ENCODE measurements at places on chromosomes 1 and 21.

DNA sequence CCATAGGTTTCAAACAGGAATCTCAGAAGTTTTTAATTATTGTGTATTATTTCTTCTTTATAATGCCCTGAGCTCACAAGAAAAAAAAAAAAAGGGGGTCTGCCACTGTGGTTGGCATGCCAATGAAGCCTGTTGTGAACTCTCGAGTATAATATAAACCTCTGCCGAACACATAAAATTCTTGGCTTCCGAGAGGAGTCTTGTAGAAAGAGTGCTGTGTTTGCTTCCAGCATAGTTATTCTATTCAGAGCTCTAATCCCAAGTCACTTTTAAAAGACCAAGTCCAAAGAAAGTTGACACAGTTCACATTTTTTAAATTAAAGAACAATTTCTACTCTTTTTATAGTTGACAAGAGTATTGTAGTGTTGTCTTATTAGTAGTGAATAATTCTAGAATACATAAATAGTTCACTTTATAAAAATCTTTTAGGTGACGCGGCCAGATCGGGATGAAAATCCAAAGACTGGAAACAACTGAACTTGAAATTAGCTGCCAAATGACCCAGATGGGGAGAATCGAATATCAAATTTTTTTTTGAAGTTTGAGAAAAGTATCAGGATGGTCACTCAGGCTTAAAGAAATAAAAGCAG lies 293.2 kb downstream of the DUSP10 start:
- no peak for DNase-seq

DNA sequence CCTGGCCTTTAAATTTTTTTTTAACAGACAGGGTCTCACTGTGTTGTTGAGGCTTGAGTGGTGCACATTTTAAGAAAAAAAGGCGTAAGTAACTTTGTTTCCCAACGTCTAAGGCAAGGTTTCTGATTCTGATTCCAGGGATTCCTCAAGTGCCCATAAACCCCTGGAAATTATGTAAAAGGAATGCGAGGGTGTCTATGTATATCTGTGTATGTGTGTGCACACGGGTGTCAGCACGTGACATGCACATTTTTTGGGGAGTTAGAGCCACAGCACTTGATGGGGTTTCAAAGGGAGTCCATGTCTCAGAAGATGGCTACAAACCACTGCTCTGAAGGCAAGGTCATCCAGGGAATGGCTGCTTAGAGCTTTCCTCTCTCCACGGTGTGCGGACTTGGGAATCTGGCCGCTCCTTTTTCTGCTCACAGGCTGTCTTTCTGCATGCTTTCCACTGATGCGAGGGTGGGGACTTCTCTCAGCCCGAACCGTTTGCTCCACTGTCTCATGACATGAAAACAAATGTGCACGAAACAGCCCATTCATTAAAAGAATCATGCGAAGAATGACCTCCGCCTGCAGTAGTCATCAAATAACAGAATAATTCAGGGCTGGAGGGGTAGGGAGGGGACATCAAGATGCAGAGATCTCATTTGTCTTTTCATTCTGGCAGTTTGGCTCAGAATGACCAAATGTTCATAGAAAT lies 18.7 kb upstream of the RERE start:
- DNase-seq: peak; percentile 66

- no peak for DNase-seq
Observed at GRCh38 chr1:47181095-47181954, 8.5 kb downstream of the PDZK1IP1 start.

DNA sequence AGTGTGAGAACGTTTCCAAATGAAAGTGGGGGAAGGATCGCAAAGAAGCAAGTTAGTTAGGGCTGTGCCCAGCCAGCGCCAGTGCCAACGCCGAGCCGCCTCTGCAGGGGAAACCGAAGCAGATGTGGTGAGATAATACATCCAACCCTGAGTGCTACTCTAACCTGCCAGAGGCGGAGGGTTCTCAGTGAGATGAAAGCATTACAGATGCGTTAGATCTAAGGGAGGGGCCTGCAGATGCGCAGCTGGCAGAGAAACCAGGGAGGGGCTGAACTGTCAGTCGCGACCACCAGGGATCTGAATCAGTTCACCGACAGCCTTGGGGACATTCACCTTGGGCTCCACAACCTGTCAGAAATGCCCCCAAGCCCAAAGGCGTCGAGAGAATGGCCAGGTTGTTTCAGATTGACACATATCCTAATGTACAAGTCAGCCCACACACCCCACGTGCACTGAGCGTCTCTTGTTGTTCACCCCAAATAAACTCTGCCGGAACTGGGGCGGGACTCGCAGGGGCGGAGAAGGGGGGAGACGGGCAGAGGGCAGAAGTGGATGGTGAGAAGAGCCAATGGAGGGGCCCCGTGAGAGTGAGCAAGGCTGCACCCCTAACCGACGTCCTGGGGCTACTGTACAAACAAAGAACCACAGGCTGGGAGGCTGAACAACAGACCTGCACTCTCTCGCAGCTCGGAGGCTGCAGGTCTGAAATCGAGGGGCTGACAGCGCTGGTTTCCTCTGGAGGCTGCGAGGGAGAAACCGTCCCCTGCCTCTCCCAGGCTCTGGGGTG lies 8.7 kb upstream of the UMODL1 start:
- DNase-seq: no peak

- DNase-seq: no peak
Observed at GRCh38 chr1:234091065-234091401, 186.6 kb downstream of the SLC35F3 start.

DNA sequence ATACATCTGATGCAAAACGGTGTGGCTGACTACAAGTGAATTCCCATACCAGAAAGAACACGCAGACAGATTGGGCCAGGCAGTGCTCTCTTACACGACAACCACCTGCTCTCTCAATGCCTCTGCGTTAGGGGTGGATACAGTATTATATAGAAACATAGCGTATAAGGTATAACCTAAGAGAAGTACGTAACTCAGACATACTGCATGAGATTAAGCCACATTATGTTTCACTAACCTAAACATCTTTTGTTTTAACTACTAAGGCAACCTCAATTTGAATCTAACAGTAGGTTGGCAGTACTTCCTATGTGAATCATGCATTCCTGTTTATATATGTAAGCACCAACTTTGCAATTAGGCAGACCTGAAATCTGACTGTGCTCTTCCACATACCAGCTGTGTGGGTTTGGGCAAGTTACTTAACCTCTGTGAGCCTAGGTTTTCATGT lies 58.1 kb upstream of the COA6 start:
- no peak for DNase-seq

- no peak for DNase-seq
Observed at GRCh38 chr1:106061586-106062495, 994.6 kb upstream of the PRMT6 start.

DNA sequence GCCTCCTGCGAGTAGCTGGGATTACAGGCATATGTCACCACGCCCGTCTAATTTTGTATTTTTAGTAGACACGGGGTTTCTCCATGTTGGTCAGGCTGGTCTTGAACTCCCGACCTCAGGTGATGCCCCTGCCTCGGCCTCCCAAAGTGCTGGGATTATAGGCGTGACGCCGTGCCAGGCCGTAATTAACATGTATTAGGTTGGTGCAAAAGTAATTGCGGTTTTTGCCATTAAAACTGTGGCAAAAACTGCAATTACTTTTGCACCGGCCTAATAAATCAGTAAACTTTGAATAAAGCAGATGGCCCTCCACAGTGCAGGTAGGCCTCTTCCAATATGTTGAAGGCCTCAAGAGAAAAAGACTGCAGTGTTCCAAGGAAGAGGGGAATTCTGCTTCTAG lies 35.4 kb downstream of the TNFRSF9 start:
- no peak for DNase-seq

GRCh38 chr1:190376044-190376443 lies 101.6 kb downstream of the BRINP3 start:
- peak; percentile 41 for DNase-seq

GRCh38 chr1:165598676-165599059 lies 32.4 kb upstream of the MGST3 start:
- no peak for DNase-seq

DNA sequence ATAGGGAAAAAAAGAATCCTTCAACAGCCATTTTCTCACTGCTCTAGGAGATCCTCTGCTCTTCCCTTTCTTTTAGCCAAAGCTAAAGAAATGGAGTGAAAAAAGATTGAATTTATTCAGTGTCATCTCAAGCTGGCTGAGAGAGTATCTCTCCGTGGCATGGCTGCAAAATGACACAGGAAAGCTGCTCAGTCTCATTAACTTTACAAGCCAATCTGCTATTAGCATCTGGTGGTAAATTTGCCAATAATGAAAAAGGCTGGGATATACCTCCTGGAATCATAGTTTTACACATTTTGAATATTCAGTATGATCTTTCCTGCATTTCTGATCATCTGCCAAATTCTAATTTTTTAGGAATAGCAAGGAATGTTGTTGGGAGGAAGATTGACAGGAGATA lies 176.8 kb upstream of the CHRM3 start:
- no peak for DNase-seq

DNA sequence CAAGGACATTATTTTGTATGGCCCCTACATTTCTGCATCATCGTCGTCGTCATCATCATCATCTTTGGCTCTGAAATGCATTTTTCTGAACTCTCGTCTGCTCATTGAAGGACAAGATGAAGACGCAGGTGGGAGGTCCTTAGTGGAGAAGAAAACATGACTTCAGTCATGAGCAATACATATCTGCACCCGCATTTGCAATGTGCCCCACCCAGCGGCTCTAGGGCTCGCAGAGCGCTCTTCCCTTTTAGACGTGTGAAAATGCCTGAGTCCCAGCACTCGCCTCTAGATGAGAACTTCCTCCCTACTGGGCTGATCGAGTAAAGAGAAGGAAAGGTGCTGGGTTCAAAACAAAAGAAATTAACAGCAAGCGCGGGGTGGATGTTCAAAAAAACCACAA lies 10.1 kb downstream of the C1orf174 start:
- no peak for DNase-seq

- no peak for DNase-seq
Observed at GRCh38 chr1:87437663-87438295, 109.1 kb downstream of the LMO4 start.

GRCh38 chr1:75132812-75133619 lies 1.2 kb upstream of the LHX8 start:
- no peak for DNase-seq

- no peak for DNase-seq
Observed at GRCh38 chr1:160129966-160130365, 14.4 kb downstream of the ATP1A2 start.

GRCh38 chr1:7426780-7427604 lies 344.1 kb upstream of the VAMP3 start:
- peak; percentile 30 for DNase-seq

DNA sequence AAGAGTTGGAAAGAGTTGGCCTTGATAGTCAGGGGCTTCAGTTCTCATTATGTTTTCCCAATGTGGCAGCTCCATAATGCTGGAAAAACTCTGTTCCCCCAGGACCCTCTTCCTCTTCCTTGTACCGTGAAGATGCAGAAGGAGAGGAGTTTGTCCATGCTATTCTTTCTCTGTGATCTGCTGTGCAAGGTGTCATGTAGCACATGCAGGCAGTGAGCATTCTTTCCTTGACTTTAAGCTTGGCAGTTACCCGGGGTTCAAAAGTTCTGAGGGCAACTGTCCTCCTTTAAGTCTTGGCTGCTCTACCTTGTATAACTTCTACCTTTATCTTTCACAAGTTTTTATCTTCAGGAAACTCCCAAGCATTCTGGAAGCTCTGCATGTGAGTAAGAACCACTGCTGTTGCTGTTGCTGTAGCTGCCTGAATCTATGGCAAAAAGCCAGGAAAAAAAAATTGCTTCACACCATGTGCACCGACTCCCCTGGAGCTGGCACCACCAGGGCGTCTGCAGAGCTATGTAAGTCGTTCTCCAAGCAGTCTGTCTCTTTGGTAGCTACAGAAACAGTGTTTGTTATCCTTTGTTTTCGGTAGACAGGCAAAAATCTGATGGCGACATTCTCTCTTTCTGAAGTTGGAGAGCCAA lies 42.7 kb upstream of the SLC16A1 start:
- peak; percentile 49 for DNase-seq

DNA sequence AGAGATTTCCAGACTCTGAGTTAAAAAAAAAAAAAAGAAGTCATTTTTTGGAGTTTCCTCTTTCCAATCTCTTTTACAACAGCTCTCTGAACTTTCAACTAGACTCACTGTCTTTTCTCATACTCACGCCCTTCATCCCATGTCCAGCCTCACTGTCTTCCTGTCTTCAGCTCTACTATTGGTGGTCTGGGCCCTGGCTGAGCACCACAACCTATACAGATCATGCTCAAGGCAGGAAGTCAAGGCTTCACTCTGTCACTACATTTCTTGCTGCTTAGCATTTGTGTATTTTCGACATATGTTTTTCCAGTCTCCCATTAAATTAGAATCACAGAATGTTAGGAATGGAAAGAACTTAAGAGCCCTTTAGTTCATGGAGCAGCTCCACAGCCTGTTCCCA lies 106.4 kb upstream of the PPP2R5A start:
- peak; percentile 28 for DNase-seq

GRCh38 chr21:43755820-43756594 lies 20.1 kb downstream of the CSTB start:
- no peak for DNase-seq

- no peak for DNase-seq
Observed at GRCh38 chr1:211468595-211468994, 23.4 kb downstream of the RD3 start.

DNA sequence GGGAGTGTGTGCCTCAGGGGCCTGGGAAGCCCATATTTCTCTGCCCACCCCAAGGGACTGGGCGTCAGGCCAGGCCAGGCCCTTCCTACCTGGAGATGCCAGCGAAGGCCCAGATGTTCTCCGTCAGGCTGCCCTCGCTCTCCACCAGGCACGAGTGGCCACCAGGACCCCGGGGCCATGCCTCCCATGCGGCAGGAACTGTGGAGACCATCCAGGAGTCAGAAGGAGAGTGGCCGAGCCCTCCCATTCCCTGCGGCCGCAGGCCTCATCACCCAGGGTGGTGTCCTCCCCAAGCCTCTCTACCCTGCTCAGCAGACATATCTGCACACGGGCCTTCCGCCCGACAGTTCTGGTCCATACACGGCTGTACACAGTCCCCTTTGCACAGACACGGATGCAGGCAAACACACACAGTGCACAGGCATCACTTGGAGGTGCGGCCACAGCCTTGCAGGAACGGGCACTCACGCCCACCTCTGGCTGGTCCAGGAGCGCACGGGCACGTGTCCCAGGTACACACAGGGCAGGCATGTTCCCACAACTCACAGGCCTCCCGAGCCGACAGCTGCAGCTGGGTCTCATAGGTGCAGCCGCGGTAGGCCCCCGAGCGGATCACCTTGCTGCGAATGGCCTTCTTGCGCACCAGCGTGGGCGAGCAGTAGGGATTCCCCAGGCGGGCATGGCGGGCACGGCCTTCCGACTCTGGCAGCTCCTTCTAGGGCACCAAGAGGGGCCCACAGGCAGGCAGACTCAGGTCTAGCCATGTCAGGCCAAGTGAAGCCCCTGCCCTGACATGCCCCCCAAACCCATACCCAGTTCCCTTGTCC lies 5.9 kb upstream of the KIF17 start:
- DNase-seq: no peak

DNA sequence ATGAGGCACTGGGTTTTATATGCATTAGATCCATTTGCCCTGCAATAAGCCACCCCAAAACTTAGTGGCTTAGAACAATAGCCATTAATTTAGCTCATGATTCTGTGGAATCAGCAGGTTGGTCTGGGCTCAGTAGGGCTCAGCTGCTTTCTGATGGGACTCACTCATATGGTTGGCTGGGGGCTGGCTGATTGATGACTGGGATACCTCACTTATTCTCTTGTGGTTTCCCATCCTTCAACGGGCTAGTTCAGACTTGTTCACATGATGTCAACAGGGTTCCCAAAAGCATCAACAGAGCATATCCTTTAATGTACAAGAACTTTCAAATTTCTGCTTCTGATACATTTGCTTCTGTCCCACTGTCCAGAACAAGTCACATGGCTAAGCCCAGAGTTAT lies 43.2 kb downstream of the DNM3 start:
- DNase-seq: peak; percentile 5

Measured in fibroblast of skin of abdomen (primary cell).